ENCODE measurements at places on chromosomes 6 and 20.

DNA sequence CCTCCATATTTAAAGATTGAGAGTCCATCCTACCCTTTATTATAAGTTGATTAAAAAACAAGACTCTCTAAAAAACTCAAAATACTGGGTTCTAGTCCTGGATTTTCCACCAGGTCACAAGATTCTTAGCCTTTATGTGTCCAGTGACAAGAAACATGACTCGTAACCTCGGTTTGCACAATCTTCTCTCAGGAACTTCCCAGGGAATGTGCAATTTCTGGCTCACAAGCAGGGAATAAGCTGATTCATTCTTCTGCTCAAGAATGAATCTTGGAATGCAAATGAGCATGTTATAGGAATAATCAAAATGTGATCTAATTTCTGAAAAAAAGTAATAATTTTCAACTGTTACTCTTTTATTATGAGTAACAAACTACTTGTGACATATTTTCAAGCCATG, 45.1 kb downstream of the OGFRL1 start:
- H3K27me3 ChIP-seq: peaks cover 2% of the 10 kb centered on the region
- H3K27ac ChIP-seq: no peak overlapping the region
- no peak for DNase-seq
- no peak overlapping the region for H3K4me3 ChIP-seq
- peaks cover 4% of the 10 kb centered on the region for H3K4me1 ChIP-seq
- no peaks in the 10 kb centered on the region for H3K36me3 ChIP-seq

- no peak overlapping the region for H3K27ac ChIP-seq
- H3K4me1 ChIP-seq: no peaks in the 10 kb centered on the region
- H3K27me3 ChIP-seq: no peaks in the 10 kb centered on the region
- no peaks in the 10 kb centered on the region for H3K36me3 ChIP-seq
- DNase-seq: no peak
- no peak overlapping the region for H3K4me3 ChIP-seq
Observed at GRCh38 chr6:41581381-41581991, 35.3 kb downstream of the FOXP4 start.

- H3K4me3 ChIP-seq: no peak overlapping the region
- no peaks in the 10 kb centered on the region for H3K27me3 ChIP-seq
- DNase-seq: no peak
- peaks cover 24% of the 10 kb centered on the region for H3K36me3 ChIP-seq
- H3K4me1 ChIP-seq: peaks cover 61% of the 10 kb centered on the region
- H3K27ac ChIP-seq: no peak overlapping the region
Observed at GRCh38 chr20:25256226-25256859, 8.5 kb downstream of the PYGB start.

GRCh38 chr6:21953831-21954801, 342.7 kb downstream of the PRL start:
- H3K27ac ChIP-seq: no peak overlapping the region
- H3K4me1 ChIP-seq: peaks cover 10% of the 10 kb centered on the region
- no peaks in the 10 kb centered on the region for H3K36me3 ChIP-seq
- H3K4me3 ChIP-seq: no peak overlapping the region
- peaks cover 1% of the 10 kb centered on the region for H3K27me3 ChIP-seq
